ENCODE measurements at places on chromosomes 5 and 9.

DNA sequence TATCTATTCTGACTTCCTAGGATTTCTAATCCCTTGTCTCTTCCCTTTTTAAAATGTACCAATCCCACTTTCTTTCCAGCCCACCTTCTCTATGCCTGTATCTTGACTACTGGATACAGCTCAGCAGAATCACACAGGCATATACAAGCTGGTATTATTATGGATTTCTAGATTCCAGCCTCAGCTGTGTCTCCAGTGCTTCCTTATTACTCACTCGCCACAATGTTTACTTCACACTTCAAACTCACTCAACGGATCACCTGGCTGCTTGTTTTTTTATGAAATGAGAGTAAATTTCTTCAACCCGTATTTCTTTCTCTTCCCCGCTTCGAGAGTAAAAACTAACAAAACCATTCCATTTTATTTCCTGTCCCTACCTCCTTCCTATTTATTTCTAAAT, 38.8 kb downstream of the CWC27 start:
- DNase-seq = peak; percentile 14

- DNase-seq = no peak
These were observed 107.6 kb upstream of the COL5A1 start for GRCh38 chr9:134533850-134534588.

- peak; percentile 32 for DNase-seq
These were observed 219.2 kb downstream of the AGTPBP1 start for GRCh38 chr9:85522459-85523092.

DNA sequence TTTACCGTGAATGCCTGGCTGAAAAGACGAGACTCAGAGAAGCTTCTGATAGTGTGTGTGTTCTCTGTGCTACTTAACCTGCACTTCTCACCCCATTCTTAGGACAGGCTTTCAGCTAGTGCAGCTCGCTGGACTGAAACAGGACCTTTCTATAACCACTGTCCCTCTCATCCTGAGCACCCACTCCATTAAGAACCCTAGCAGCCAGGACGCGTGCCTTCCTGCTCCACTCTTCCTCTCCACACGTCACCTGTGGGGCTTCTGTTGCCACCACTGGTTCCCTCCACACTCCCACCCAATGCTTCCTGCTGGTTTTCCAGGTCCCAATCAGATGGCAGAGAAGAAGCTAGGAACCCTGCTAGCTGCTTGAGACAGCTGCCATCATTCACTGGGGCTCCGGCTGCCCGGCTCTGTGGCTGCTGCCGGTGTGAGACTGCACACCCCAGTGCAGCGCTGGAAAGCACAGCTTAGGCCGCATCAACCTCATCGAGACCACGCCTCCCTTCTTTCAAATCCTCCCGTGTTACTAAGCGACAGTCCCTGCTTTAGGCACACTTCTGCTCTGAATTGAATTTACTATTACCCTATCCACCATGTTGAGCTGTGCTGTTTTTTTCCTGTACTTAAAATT, 44.0 kb downstream of the RNF130 start:
- DNase-seq = no peak

- no peak for DNase-seq
These were observed 46.4 kb upstream of the CTXN3 start for GRCh38 chr5:127602481-127602880.

DNA sequence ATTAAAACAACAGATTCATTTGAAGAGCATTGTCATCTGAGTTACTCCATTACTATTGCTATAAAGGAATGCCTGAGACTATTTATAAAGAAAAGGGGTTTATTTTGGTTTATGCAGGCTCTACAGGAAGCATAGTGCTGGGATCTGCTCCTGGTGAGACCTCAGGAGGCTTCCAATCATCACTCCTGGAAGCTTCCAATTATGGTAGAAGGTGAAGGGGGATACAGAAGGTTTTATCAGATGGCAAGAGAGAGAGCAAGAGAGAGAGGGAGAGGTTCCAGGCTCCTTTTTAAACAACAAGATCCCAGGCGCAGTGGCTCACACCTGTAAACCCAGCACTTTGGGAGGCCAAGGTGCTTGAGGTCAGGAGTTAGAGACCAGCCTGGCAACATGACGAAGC, 63.5 kb downstream of the ASS1 start:
- DNase-seq = no peak
